ENCODE measurements at places on chromosomes 4 and X.

DNA sequence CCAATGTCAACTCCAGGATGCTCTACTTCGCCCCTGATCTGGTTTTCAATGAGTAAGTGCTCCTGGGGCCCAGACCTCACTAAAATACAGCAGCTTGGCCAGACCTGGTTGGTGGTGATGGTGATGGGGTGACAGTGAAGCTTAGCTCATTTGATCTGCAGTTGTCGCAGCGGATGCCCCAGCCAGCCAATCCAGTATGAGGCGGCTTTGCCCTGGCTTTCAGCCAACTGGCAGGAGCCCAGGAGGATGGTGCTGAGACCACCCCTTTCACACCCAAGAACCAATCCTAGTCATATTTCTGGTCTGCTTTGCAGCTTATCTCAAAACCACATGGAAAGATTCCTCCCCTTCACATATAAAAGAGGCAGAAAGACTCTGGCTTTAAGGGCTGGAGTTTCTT lies 173.8 kb downstream of the AR start:
- DNase-seq, result no peak

DNA sequence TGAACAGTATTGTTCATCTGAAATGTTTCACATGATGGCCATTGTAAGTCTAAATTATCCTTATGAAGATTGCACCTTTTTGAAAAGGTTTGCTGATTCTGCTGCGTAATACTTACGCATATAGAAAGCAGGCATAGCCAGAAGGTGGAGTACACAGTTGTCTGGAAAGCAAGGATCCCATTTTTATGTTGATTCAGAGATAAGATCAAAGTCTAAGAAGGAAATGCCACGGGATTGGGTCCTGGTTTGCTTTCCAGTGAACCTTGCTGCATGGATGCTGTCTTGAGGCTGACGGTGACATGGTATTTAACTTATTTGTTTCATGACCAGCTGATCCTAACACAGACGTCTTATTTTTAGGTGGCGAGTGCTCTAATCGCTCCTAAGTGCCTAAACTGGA lies 15.5 kb downstream of the MAGEA9B start:
- no peak for DNase-seq

GRCh38 chr4:169090484-169091215 lies 80.6 kb upstream of the CBR4 start:
- no peak for DNase-seq

- no peak for DNase-seq
Observed at GRCh38 chrX:29728639-29729038, 486.7 kb upstream of the MAGEB2 start.

DNA sequence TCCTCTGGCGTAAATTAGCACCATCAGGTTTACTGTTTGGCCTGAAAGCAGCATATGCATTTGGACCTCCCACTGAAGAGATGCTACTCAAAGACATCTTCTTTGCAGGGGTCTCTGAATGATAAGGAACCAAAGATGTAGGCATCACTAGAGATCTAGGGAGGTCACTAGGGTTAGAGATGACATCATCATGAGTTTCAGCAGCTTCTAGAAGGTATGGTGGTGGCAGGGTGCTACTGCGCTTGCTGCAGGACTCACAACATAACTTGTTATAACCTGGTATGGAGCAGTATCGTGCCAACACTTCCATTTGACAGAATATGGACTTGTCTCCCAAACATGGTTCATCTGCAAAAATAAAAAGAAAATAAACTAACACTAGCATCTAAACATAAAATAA lies 251.6 kb downstream of the NPFFR2 start:
- DNase-seq, result no peak

- DNase-seq, result no peak
Observed at GRCh38 chrX:56530011-56530410, 33.4 kb upstream of the UBQLN2 start.

DNA sequence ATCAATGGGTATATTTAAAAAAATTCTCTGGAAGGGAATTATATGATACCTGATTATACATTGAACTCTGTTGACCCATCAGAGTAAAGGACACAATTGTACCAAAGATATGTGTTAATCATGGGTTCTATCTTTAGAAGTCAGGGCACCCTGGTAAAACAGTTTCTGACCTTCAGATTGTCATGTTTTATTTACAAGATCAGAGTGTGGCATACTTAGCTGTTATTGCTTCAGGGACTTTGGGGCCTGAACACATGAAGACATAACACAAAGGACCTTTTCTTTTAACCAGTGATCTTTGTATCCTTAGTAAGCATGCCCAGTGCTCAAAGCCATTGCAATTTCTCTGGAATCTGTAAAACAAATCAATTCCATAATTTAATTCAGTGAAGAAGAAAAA lies 204.8 kb upstream of the RPS6KA3 start:
- DNase-seq, result no peak

GRCh38 chrX:8728932-8729535 lies 2.9 kb downstream of the ANOS1 start:
- DNase-seq, result no peak

GRCh38 chr4:52234561-52235440 lies 183.7 kb downstream of the SPATA18 start:
- DNase-seq, result no peak

DNA sequence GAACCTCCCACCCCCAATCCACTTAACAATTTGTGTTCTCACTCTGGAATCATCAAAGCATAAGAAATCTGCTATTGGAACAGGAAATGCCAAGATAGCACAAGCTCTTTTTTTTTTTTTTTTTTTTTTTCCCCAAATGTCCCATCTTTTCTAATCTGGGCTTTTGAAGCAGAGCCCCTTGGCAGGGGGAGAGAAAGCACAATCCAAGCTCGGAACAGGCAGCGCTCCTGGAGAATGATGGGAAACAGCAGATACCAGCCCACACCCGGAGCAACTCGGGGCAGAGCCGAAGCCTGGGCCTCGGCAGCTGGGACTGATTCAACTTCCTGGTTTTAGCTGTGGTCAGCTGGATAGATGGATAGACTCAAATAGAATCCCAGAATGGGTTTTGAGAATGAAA lies 235.1 kb downstream of the QDPR start:
- DNase-seq, result no peak

GRCh38 chr4:106033469-106033868 lies 138.2 kb downstream of the NPNT start:
- no peak for DNase-seq

GRCh38 chrX:35104626-35105025 lies 162.0 kb downstream of the FAM47B start:
- no peak for DNase-seq

DNA sequence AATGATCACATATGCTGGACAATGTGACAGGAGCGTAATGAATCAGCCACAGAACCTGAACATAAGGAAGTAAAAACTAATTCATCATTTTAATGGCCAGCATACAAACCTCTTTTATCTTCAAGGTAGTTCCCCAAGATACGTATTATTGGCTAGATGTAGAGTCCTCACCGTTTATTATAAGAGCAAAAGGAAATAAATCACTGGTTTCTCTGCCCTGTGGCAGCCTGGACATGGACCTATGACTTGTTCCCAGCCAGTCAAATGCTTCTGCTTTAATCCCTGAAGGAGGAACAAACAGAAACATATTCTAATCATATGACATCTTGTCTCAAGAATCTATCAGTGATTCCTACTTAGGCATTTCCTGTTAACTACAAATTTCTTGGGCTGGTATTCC lies 86.8 kb upstream of the FAM241A start:
- DNase-seq, result no peak

DNA sequence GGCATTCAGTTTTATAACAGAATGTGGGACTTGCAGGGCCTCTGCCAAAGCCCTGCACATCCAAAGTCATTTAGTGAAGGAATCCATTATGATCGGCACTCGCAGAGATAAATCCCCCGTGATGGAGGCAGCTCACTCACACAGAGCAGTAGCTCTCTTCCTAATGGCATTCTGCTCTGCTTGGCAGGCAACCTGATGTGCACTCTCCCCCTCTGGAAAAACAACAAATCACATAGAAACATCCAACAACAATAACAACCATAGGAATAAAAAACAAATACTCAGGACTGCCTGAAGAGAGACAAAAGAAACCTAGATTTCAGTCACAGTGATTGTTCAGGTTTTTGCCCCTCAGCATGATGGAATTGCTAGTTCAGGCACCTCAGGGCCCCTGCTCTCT lies 59.7 kb downstream of the NAA11 start:
- no peak for DNase-seq

DNA sequence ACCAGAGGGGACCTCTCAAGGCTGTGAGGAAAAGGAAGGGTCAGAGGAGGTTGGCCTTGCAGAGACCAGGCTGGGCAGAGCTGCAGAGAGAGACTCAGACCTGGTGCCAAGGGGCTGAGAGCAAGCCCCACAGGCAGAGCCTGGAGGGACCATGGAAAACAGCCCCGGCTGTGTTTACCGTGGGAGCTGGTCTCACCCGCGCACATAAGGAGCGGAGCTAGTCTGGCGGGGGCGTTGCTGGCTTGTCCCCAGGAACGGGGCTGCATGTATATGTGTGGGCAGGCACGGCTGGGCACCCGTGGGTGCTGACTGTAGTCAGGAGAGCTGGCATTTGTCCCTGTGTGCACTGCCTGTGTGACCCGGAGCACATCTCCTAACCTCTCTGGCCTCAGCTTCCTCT lies 45.7 kb downstream of the C4orf50 start:
- no peak for DNase-seq

- no peak for DNase-seq
Observed at GRCh38 chr4:10003666-10004065, 17.6 kb downstream of the SLC2A9 start.

- DNase-seq, result no peak
Observed at GRCh38 chr4:187176261-187176910, 452.7 kb upstream of the FAT1 start.

GRCh38 chrX:136555694-136556093 lies 23.7 kb downstream of the VGLL1 start:
- no peak for DNase-seq

All from central memory CD4-positive, alpha-beta T cell (primary cell).